Stimulated activated naive CD4-positive, alpha-beta T cell treated with Interleukin-2 at 50 U/mL for 16 hours (primary cell): ENCODE measurements at places on chromosomes 1 and 21.

- no peak for DNase-seq
Observed at GRCh38 chr1:170634824-170635410, 29.0 kb upstream of the PRRX1 start.

DNA sequence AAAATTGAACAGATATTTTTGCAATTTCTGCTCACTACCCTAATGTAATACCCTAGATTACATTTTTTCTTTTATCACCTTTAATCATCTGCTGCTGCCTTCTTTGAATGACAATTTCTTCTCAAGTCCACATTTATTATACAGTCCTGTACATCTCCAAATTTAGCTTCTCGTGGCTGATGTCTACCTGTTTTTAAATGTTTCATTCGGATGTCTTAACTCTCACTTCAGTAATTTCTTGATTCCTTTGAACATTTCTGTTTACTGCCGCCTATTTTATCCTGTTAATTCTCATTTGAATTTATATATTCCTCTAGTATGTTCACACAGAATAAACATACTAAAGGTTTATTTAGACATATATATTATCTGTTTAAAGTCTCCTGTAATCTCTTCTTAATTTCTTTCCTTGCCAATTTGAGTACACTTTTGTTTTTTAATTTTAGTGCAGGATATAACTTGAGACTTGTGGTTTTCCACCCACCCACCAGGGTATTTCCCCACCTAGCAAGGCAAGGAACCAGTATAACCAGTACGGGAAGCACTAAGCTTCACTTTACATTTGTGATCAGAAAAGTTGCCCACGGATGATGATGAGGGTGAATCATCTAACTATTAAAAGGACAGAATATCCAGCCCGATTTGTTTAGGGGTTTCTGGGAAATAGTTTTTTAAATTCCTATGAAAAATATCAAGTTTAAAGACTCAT is 12.7 kb downstream of the INSL5 start:
- DNase-seq = peak; percentile 57

DNA sequence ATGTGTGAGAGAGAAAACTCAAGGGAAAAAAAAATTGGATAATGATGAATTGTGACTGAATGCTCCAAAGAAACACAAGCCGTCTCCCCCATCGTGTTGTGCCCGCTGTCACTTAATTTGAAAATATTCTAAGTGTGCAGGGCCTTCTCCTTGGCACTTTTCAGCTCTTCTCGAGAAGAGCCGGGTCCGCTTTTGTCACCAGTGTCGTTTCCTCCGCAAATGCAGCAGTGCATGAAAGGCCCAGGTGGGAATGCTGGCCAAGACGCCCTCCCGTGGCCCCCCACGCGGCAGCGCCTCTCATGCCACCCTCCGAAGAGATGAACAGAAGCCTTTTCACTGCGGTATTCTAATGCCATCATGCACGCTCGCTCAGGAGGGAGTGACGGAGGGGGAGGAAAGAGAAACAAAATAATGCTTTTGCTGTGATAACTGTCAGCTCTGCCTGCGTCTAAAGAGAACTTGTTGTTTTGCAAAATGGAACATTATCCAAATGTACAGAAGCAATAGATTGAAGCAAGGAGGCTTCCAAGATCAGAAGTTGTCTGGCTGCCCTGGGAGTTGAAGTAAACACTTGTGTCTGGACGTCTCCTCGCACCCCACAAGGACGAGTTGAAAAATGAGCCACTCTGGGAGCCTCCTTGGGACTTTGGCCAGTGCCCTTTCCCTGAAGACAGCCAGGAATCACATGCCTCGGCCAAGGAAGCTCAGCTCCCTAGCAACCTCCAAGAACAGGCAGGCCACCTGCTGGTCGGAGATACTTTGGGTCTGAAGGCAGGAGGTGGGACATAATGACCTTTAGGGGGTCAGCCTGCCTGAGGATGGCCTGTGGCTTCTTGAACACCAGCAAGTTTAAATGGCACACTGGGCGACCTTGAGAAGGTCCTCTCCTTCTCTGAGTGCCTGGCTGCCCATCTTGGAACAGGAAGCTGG is 166.1 kb upstream of the ZC3H12A start:
- DNase-seq = no peak

DNA sequence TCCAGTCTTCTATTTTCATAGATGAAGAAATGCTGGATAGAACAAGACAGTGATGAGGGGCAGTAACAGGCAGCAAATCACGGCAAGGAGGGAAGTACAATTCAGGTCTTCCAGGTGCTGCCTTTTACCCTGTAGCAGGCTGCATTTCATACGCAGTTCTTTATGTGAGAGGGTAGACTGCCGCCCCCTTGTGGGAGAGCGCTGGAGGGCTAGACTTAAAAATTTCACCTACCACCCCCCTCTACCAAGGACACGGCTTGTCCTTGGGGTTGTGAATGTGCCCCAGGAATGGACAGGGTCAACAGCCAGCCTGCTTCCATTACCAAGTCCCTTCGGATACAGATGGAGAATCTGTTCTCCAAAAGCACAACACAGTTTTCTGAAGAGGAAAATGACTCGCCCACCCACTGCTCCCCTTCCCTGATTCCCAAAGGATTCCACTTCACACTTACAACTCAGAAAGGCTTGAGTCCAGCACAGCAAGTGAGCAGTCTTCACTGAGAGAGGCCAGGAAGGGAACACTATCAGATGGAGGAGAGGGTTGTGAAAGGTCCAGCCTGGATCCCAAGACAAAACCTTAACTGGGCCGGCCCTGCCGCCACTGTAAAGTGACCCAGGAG is 7.4 kb downstream of the WDR77 start:
- DNase-seq = peak; percentile 42

GRCh38 chr1:225748529-225748928 is 29.1 kb upstream of the SRP9 start:
- no peak for DNase-seq

GRCh38 chr1:228214921-228215662 is 7.2 kb downstream of the OBSCN start:
- no peak for DNase-seq

DNA sequence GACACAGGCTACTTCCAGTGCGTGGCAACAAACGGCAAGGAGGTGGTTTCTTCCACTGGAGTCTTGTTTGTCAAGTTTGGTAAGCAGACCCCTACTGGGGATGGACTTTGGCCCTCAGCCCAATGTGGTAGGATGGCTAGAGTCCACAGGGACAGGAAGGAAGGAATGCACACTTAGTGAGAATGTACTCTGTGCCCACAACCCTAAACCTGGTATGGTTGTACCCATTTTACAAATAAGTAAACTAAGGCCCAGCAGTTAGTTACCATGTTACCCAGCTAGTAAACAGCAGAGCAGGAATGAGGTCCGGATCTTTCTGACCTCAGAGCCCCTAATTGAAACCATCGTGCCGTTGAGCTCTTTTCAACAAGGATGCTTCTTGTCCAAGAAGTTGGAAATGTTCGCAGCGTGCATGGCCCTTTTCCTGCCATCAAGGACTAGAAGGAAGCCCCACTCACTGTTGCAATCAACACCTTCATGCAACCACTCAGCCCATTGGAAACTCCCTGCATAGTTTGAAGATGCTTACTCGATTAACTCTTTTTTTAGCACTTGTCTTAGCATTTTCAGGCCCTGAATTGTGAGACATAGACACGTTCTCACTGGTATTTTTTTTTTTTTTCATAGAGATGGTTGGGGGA is 153.4 kb upstream of the UBE2U start:
- no peak for DNase-seq

DNA sequence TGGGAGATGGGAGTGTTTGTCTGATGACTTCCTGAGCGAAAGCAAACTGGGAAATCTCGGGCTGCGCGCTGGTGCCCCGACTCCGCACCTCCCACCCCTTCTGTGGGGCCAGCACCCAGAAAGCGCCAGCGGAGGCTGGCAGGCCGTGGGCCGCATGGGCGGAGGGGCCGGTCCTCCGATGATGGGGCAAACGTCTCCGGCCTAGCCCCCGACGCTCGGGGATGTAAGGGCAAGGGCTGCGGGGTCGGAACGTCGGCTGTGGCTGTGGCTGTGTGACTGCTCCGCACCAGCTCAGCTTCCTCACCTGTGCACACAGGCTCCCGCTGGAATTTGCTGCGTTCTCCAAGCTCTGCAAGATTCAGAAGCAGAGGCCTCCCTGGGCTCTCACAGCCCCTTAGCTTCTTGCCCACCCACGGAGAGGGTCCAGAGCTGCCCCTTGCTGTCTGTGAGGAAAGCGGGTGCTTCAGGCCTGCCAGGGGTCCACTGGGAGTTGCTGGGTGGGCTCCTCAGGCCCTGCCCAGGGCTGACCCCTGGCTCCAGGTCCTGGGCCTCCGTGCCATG is 35.0 kb downstream of the COL18A1 start:
- no peak for DNase-seq

- DNase-seq = peak; percentile 92
Observed at GRCh38 chr1:24964811-24965570, 34.9 kb upstream of the RUNX3 start.

DNA sequence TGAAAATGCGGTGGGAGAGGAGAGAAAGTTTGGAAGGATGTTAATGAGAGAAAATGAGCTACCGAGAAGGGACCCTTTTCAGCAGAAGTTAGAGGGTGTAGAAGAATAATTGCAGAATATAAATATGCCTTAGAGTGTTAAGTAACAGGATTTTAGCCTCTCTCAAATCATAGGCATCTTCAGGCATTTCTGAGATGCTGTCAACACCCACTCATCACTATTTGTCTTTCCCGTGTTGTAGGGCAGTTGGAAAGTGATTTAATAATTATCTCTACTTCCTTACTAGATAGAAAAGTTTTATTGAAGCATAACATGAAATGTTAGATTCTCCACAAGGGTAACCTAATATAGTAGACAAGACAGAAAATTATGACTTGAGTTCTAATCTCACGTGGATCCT is 96.4 kb upstream of the RGS4 start:
- DNase-seq = no peak
